B cell (primary cell): ENCODE measurements at places on chromosomes 7 and 10. TPM values are rescaled to one million over a fixed set of nuclear protein-coding genes. Genes with fewer than 3 reads are reported as not detected.

DNA sequence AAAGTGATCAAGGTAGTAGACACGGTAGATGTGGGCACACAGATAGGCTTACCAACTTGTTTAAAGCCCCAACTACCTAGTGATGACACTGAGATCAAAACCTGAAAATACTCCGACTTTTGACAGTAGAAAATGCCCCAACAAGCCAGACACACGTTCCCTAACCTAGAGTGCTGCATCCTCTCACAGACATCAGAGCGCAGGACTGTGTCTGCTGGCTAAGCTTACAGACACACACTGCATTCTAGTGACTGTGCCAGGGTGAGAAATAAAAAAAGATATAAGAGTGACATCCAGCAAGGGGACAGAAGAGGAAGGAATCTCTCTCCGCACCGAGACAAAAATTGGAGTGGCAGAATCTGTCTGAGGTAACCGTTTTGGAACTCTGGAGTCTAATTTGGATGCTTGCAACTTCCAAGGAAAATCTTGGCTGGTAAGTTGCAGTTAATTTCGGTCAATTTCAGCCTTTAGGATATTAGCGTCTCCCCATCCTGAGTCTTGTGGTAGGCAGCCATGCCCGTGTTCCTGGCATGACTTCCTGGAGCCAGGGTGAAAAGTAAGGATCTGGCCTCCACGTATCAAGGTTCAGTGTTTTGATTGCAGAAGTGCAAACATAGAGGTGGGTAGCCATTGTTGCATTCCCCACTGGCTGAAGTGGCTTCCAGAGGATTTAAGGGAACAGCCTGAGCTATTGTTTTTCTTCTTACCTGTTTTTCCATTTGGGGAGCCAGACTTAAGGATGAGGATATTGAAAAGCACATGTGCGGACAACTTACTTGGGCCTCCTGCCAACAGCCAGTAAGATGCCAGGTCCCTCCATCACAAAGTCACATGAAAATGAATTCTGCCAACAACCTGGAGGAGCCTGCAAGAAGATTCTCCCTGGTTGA, 124.1 kb downstream of the SMURF1 start:
- no peak overlapping the region for H3K27ac ChIP-seq
- no peak overlapping the region for H3K4me3 ChIP-seq
- no peak for DNase-seq
- no peaks in the 10 kb centered on the region for H3K27me3 ChIP-seq
- no peaks in the 10 kb centered on the region for H3K36me3 ChIP-seq
- H3K4me1 ChIP-seq: no peaks in the 10 kb centered on the region

DNA sequence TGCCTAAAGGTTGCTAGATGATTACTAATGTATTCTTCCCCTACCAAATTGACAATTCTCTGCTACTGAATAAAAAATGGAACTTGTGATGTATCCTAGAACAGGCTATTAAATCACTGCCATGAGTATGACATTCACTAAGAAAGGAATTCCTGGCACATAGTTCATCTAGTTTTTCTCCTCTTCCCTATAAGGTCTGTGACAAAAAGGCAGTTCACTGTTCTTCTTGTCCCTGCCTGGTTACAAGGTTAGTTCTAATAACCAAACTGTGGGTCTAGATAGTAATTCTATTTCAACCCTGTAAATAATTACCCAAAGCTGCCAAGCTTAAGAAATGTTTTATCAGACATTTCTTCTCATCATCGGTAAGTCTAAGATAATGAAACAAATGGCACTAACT, 245.6 kb downstream of the BICC1 start:
- H3K4me1 ChIP-seq: no peaks in the 10 kb centered on the region
- DNase-seq: no peak
- H3K27me3 ChIP-seq: no peaks in the 10 kb centered on the region
- no peaks in the 10 kb centered on the region for H3K36me3 ChIP-seq
- no peak overlapping the region for H3K27ac ChIP-seq

DNA sequence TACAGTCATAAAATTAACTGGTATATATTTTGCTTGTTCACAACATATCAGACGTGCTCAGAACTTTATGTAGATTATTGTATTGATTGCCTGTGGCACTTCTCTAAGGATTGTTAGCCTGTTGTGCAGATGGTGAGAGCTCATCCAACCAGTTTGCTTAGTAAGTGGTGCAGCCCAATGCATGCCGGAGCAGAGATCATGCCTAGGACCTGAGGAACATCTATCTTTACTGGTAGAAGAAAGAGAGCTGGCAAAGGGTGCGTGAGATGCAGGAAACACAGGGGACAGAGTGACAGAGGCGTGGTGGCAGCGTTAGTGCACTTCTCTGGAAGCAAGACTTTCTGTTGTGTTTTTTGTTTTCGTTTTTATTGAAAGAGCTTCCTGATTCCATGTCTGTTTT, 35.9 kb downstream of the CCM2 start:
- no peak for DNase-seq
- no peaks in the 10 kb centered on the region for H3K27me3 ChIP-seq
- H3K4me3 ChIP-seq: no peak overlapping the region
- H3K36me3 ChIP-seq: peaks cover 69% of the 10 kb centered on the region

DNA sequence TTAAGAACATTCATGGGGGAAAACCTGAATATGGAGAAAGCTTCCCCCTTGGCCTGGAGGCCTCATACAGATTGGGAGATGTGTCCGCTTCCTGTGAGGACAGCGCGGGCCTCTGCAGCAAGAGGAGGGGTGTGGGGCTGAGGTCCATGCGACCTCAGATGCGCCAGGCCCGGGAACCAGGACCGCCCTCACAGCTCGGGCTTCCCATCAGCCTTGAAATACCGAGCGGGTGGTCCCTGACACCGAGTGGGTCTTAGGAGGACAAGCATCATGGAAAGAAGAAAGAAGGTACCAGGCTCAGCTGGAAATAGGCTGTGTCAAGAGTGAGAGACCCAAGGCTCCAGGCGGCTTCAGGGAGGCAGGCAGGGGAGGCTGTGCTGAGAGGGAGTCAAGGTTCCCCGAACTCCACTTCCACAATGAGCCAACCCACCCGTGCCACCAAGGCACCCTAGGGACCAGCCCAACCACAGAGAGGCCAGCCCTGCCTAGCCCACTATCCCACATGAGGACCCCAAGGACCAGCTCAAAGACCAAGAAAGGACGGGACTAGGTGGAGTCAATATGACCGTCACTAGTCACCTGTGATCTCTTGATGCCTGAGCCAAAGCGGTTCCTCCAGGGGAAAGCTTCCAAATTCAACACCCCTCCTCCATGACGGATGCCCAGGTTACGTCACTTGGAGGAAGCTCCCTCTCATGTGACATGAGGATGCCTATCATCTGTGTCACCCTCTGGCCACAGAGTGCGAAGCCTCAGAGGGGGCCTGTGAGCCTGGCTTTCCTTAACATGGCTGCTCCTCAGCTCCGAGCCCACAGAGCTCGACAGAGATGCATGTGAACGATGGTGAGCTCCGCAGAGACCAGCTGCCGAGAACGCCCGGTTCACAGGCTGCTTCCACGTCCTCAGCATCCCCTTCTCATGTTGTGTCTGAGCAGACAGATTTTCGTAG, 103.7 kb downstream of the TCERG1L start:
- no peaks in the 10 kb centered on the region for H3K36me3 ChIP-seq
- H3K4me3 ChIP-seq: no peak overlapping the region
- DNase-seq: no peak
- no peaks in the 10 kb centered on the region for H3K4me1 ChIP-seq
- no peak overlapping the region for H3K27ac ChIP-seq
- no peaks in the 10 kb centered on the region for H3K27me3 ChIP-seq

DNA sequence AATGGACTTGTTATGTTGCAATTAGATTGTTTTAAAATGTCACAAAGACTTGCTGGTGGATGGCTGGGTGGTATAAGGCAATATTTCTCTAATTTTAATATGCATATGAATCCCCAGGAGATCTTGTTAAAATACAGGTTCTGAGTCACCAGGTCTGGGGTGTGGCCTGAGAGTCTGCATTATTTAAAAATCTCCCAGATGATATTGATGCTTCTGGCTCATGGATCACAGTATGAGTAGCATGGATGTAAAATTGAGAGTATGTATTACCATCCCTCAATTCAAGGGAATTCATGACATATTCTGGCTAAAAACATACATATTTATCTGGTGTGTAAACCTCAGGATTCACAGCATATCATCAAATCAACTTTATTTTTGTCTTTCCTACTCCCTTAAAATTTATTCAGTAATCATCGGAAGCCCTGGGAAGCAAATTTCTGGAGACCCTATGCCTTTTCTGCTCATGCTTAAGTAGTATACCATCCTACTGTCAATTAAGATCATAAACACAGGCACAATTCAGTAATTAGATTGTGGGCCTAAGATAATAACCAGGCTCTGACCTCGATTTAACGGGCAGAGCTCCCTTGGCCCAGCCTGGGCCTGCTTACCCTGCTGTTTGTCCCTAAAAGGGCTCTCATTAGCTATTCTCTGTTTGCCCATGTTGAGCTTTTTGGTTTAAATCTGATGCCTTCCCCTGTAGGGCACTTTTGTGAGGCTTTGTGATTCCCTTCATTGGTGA, 29.6 kb upstream of the ICA1 start:
- H3K27ac ChIP-seq: no peak overlapping the region
- H3K36me3 ChIP-seq: no peaks in the 10 kb centered on the region
- peaks cover 5% of the 10 kb centered on the region for H3K27me3 ChIP-seq

GRCh38 chr7:7761340-7761973, 43.0 kb upstream of the RPA3 start:
- no peaks in the 10 kb centered on the region for H3K27me3 ChIP-seq
- H3K4me1 ChIP-seq: peaks cover 17% of the 10 kb centered on the region
- H3K4me3 ChIP-seq: peak overlapping the region; percentile 64
- DNase-seq: peak; percentile 63
- no peaks in the 10 kb centered on the region for H3K36me3 ChIP-seq

DNA sequence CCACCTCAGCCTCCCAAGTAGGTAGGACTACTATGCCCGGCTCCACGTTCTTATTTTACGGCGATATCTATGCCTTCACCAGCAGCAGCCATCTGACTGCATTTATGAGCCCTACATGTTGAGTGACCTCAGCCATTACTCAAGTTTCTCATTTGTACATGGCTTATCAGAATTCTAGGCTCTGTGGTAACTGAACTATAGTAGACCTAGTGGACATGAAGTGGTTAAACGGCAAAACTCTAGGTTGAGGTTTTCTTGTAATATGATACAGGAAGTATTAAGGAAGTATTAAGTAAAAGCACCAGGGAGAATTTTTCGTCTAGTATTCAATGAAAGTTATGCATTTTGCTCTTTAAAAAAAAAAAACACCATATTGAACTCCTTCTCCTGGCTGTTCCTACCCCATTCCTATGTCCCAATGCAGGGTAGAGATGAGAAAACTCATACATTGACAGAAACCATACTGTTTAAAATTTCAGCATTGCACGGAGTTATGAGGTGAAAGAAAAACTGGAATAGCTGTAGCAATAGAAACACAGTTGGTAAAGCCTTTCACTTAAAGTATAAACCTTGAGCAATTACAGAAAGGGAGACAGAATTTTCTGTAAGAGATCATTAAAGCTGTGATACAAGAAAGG, 39.8 kb upstream of the EPC1 start:
- no peaks in the 10 kb centered on the region for H3K36me3 ChIP-seq
- H3K27me3 ChIP-seq: no peaks in the 10 kb centered on the region
- H3K4me3 ChIP-seq: no peak overlapping the region
- DNase-seq: no peak
- no peak overlapping the region for H3K27ac ChIP-seq
- no peaks in the 10 kb centered on the region for H3K4me1 ChIP-seq

- no peak overlapping the region for H3K4me3 ChIP-seq
- H3K4me1 ChIP-seq: no peaks in the 10 kb centered on the region
- H3K27ac ChIP-seq: no peak overlapping the region
- no peaks in the 10 kb centered on the region for H3K27me3 ChIP-seq
- no peaks in the 10 kb centered on the region for H3K36me3 ChIP-seq
- no peak for DNase-seq
These were observed 52.7 kb upstream of the LAMB1 start for GRCh38 chr7:108055611-108056021.

DNA sequence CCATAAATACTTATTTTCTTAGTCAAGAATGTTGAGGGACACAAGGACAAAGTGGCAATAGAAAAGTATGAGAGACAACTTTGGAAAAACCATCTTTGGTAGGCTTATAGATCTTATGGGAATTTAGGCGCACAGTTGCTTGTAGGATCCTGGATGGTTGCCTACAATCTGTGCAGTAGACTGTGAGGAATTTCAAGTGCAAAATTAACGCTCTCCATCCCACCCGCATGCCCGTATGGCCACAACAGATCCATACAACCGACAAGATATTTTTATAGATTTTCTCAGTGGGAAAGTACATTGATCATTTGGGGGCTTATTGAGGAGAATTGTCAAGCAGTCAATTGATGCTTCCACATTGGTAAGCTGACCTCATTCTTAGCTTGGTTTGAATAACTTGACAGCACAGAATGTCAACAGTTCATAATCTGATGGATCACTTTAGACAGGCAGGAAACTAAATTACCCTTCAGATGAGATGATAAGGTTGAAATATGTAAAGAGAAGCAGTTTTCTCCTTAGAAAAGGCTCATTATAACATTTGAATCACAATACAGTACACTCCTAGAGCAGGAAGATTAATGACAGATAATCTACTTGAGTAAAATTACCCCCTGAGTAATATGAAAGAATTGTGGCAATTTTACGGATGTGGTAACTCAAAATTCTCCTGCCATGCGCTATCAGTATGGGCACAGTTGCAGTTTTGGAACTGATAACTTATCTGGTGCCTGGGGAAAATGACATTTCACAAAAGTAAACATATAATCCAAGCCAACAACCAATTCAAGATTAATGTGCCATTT, 479.7 kb downstream of the KIF20B start:
- H3K27me3 ChIP-seq: no peaks in the 10 kb centered on the region
- no peaks in the 10 kb centered on the region for H3K36me3 ChIP-seq
- H3K4me3 ChIP-seq: no peak overlapping the region
- H3K4me1 ChIP-seq: no peaks in the 10 kb centered on the region
- no peak overlapping the region for H3K27ac ChIP-seq

GRCh38 chr10:88693392-88694020, 12.5 kb upstream of the LIPK start:
- no peak overlapping the region for H3K4me3 ChIP-seq
- no peak for DNase-seq
- no peak overlapping the region for H3K27ac ChIP-seq
- H3K36me3 ChIP-seq: no peaks in the 10 kb centered on the region
- H3K4me1 ChIP-seq: no peaks in the 10 kb centered on the region

DNA sequence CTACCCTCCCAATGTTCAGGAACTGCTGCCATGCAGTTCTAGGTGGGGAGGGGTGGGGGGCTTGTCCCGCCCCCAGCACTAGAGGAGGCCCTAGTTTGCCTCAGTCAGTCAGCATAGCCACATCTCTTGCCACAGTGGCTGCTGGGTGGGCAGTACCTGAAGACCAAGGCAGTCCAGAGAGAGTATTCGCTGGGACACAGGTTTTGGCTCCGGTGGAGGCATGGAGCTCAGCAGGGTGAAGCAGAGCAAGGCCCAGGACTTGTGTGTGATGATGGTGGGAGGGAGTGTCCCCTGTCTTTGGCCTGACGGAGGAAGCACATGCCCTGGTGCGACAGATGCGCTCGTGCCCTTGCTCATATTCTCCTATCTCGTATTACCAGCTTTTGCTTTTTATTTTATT, 24.7 kb upstream of the ZCCHC24 start:
- DNase-seq: no peak
- H3K27me3 ChIP-seq: no peaks in the 10 kb centered on the region
- H3K27ac ChIP-seq: no peak overlapping the region
- H3K4me3 ChIP-seq: no peak overlapping the region

The C10orf95 gene
- total RNA-seq: 0.32 and 0.83 TPM in 2 replicates

The PIP gene
- total RNA-seq: not detected in 2 replicates

The ITGA8 gene
- total RNA-seq: not detected in 2 replicates

The ENTPD1 gene
- total RNA-seq: 96.3 and 108 TPM in 2 replicates

The IL2RA gene
- 52.7 and 56.7 TPM in 2 replicates for total RNA-seq

The SPDYE2 gene
- 0.47 and 0.58 TPM in 2 replicates for total RNA-seq
